ENCODE measurements at places on chromosomes 3 and 15.

DNA sequence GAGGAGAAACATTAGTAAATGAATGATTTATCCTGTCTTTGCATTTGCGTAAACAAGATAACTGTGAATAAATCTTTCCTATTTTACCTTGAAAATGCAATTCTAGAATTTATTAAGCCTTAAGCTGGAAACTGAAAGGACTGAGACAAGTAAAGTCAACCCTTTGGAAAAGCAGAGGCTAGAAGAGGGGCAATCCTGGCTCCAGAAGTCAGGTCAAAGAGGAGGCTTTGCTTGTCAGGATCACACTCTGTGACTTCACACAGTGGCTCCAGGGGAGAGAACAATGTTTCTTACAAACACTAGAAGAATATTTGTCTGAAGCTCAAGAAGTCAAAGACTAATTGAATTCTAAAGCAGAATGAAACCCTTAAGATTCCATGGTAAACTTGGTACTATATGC is 530.4 kb downstream of the NAALADL2 start:
- no peak for DNase-seq

DNA sequence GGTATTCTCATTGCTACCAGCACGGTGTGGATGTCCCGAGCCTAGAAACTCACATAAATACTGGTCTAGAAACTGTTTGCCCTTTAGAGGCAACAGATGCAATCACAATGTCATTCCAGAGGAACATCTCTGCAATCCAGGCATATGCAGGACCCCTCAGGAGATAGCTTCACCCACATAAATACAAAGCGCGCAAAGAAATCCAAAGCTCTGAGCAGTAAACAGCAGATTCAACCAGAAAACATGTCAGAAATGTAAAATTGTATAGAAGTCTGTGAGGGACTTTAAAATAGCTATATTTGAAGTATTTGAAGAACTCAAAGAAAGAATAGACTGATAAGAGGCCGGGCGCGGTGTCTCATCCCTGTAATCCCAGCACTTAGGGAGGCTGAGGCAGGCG is 291.7 kb downstream of the FAM43A start:
- no peak for DNase-seq

DNA sequence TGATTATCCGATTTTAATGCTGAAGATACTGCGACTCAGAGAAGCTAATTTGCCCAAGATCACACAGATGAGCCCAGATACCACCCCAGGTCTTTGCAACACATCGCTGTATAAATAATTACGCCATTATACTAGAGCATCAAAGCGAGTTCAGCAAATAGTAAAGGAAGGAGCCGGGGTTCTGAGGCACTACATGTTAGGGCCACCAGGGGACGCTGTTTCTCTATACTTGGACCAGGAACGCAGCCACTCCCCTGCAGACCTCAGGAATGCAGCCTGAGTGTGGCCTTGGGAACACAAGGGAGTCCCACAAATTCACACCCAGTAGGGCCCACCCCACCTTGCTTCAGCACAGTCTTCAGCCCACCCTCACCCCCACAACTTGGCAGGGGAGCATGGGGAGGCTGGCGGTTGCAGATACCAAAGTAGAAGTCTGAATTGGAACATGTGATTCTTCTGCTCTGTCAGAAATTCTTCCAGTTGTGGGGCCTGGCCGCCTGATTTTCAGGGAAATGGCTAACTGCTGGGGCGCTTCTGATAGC is 57.8 kb upstream of the RYK start:
- DNase-seq, result peak; percentile 82

DNA sequence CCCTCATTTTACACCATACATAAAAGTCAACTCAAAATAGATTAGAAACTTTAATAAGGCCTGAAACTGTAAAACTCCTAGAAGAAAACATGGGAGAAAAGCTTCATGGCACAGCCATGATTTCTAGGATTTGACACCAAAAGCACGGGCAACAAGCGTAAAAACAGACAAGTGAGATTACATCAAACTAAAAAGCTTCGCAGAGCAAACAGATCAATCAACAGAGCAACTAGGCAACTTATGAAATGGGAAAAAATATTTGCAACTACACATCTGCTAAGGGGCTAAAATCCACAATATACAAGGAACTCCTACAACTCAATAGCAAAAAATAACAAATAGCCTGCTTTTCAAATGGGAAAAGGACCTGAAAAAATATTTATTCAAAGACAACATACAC is 26.1 kb downstream of the ZNF148 start:
- no peak for DNase-seq

DNA sequence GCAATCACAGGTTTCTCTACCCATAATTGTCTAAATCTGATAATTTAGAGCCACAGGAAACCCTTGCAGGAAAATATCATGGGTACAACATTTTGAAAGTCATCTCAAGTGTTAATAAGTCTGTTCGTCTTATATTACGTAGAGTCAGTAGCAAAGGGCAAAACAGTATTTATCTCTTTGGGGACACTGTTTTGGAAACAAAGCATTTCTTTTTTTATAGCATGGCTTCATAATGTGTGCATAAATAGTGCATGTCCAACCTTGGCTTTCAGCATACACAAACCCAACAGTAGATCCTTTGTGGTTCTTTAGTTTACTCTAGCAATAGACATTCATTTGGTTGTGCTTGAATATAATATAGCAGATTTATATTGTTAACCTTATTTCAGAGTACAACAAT is 24.0 kb downstream of the ST3GAL6 start:
- DNase-seq, result no peak

GRCh38 chr3:37502621-37503020 is 328.2 kb upstream of the LRRFIP2 start:
- no peak for DNase-seq

- DNase-seq, result no peak
Measured at GRCh38 chr15:85439996-85440395, 59.6 kb downstream of the AKAP13 start.

DNA sequence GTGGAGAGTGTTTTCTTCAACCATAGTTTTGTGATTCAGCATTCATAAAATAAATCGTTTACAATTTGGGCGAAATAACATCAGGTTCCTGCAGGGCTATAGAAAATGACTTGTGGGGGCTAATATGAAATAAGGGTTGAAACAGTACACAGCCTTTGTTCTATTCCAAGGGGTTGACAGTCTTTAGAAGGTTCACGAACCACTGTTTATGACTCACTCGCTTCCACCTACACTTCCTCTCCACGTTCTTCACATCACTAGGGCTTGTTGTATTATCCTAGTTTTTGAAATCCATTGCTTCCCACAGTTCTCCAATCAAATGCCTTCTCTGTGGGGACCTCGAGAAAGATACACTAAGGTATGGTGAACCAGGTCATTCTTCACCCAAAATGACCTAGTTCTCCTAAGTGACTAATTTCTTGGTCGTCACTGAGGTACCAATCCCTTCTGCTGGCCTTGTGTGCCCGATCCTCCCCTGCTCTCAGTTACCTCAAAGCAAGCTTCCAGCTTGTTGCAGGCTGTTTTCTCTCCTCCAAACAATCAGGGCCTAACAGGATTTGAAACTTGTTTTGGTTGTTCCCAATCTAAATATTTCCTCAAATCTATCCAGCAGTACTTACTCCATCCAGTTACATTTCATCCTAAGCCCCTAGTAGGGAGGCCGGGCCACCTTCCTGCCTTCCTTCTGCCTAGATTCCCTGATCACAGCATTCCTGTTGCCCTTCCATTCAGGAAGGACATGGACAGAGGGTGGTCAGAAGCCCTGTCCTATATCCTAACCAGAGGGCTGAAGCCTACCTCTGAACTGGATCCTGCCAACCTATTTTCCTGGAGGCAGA is 23.1 kb upstream of the TBL1XR1 start:
- DNase-seq, result no peak

DNA sequence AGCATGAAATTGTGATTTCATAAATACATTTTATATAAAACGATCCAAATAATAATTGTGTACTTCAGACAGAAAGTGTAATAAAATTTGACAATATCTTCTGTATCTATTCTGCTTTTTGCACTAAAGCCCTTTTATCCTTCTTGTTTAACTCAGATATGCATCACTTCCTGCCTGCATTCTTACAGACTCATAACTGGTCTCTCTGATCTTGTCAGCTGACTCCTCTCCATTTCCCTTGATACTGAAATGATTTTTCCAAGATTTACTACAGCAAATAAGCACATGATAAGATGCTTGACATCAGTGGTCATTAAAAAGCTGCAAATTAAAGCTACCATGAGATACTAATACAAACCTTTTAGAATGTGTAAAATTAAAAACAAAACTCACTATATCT is 25.3 kb upstream of the SI start:
- DNase-seq, result no peak

DNA sequence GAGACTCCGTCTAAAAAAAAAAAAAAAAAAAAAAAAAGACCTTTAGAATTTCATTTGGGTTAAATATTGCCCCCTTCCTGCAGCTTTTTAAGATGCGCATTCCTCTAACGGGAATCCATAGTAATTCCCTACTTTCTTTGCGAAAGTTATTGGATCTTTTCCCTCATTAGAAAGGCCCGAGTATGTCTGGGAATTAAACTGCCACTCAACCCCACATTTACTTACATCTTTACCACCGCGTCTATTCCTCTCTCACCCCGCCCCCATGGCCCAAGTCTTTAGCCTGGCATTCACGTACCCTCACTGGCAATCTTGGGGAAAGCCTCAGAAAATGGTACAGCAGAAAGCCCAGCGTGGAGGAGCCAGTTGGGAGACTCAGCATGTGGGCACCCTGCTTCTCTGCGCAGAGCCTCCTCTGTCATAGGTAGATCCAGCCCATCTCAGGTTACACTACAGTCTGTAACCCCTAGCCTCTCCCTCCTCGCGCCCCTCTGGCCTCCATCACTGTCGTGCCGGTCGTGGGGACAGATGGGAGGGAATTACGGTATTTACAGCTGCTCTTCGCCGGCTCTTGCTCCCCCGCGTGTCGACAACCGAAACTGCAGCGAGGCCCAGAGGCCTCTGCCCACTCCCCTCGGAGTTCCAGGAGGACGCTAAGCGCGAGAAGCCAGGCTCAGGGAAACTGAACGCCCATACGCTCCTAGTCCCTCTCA is 6.4 kb upstream of the ANKDD1A start:
- DNase-seq, result peak; percentile 93

DNA sequence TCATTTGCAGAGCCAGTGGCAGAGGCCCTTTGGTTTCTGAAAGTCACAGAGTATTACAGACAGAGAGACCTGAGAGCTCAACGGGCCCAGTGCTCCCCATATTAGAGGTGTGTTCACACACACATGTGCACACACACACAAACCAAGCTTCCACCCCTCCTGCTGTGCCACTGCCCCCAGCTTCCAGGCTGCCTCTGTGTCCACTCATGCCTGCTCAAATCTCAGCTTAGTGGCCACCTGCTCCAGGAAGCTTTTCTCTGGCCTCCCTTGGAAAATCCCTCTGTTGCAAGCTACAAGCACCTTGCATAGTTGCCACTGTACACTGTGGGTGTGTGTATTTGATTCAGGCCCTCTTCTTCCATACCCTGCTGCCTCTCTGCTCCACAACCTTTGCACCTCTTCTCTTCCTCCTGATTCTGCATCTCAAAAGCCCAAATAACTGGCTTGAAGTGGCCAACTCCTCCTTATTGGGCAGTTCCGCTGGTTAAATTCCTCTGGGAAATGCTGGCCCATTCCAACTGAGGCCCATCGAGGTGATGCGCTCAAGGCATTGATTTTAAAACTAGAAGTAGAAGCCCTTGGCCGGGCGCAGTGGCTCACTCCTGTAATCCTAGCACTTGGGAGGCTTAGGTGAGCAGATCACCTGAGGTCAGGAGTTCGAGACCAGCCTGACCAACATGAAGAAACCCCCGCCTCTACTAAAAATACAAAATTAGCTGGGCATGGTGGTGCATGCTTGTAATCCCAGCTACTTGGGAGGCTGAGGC is 23.0 kb downstream of the MESD start:
- DNase-seq, result no peak

DNA sequence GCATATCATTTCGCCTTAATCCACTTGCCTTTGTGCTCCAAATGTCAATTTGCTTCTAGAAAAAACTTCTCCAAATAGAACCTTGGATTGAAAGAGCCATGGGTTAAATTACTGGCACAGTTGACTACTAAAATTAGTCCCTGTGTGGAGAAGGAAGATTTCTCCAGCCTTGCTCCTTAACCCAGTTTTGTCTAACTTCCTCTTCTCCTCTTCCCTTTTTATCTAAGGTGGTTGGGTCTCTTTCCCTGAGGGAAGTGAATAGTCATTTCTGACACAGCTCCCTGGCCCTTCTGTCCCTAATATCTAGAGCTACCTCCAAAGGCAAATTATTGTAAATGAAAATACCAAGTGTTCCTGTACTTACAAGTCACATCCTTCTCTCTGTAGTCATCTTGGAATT is 527.9 kb upstream of the TBL1XR1 start:
- DNase-seq, result no peak

DNA sequence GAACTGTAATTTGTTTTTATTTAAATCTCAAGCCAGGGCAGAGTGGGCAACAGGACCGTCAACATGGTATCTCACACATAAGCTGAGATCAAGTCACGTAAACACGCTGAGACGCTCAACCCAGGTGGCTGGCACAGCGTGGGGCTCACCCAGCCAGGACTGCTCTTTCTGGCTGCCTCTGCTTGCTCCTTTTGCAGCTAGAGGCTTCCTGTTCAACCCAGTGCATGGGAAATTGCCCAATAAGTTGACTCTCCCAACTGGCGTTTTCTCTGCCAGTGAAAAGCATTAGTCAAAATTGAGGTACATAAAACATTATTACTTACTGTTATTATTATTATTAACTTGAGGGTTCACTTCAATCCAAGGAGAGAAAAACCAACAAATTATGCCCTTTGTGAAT is 398.1 kb downstream of the NR2F2 start:
- DNase-seq, result no peak

GRCh38 chr3:117097351-117097750 is 387.8 kb downstream of the TUSC7 start:
- no peak for DNase-seq

- no peak for DNase-seq
Measured at GRCh38 chr3:46293035-46293724, 50.9 kb downstream of the CCR3 start.

DNA sequence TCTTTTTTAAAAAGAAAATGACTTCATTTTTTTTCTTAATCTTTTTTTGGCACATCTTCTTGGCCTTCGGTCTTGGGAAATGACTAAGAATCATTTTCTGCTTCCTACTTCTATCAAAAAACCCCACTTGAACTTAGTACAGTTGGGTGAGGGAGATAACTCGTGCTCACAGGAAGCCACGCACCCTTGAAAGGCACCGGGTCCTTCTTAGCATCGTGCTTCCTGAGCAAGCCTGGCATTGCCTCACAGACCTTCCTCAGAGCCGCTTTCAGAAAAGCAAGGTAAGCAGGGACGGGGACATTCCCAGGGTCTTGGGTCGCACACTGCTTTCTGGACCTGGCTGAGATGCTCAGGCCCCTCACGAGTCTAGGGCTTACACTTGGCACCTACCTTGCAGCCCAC is at the start of gene CCR4:
CCR4 (plus strand) TSS at position 235 of the 402 bp plus-strand sequence. CDS start 1,779 bp downstream, outside the sequence.
- DNase-seq, result no peak

GRCh38 chr15:50024281-50024680 is 94.8 kb downstream of the ATP8B4 start:
- DNase-seq, result no peak

GRCh38 chr3:25424614-25425013 is 3.4 kb upstream of the RARB start:
- no peak for DNase-seq

- DNase-seq, result peak; percentile 20
Measured at GRCh38 chr15:83653639-83654378, at the start of gene ADAMTSL3. ADAMTSL3 (plus strand) TSS chr15:83654123; CDS start chr15:83655762, 1,639 bp downstream.

- no peak for DNase-seq
Measured at GRCh38 chr3:25259871-25260270, 168.2 kb upstream of the RARB start.
